ENCODE measurements at places on chromosomes 3 and 15. TPM values are rescaled to one million over a fixed set of nuclear protein-coding genes. Genes with fewer than 3 reads are reported as not detected.

DNA sequence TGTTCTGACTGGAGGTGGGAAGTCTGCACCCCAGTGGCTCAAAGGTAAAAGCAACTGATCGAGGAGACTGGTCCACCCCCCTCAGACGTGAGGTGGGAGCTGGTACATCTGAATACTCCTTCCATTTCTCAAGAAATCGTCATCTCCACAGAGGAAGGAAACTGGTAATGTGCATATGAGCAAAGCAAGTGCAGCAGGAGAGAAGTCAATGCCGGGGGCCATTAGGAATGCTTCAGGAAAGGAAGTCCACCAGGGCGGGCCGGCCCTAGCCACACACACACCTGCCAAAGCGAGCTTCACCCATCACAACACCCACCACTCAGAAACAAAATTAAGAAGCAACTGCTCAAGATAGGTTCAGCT lies 8.5 kb downstream of the TBC1D2B start:
- no peaks in the 10 kb centered on the region for H3K36me3 ChIP-seq
- no peak for DNase-seq
- H3K4me3 ChIP-seq = peak overlapping the region; percentile 36
- H3K27ac ChIP-seq = no peak overlapping the region

DNA sequence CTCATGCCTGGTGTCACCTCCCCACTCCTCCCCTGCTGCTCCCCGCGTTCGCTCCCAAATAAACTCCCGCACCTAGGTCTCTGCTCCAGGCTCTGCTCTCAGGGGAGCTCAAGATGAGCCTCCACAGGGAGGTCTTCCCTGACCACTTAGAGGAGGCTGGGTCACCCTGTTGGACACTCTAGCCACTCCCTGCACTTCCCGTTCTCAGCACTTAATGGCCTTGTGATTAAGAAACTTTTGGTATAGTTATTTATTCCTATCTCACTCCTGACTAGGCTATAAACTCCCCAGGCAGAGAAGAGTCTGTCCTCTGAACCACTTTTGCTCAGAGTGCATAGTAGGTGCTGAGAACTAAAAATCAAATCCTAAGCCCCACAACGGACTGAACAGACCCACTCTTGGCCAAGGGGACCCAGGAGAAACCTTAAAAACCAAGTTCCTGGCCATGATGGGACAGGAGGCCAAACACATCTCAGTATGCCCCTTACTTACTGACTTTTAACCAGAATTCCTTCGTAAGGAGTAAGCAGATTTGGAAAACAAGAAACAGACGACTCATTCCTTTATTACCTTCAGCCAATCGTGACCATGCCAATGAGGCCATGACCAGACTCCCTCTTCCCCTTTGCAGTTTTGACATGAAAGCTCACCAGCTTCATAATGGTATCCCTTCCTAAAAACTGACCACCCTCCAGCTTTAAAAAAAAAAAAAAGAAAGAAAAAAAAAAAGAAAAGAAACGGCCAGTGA lies 69.0 kb upstream of the HRH1 start:
- peak overlapping the region; percentile 50 for H3K27ac ChIP-seq
- H3K36me3 ChIP-seq = no peaks in the 10 kb centered on the region
- no peaks in the 10 kb centered on the region for H3K27me3 ChIP-seq
- H3K4me1 ChIP-seq = peaks cover 41% of the 10 kb centered on the region
- no peak overlapping the region for H3K4me3 ChIP-seq
- DNase-seq = no peak

DNA sequence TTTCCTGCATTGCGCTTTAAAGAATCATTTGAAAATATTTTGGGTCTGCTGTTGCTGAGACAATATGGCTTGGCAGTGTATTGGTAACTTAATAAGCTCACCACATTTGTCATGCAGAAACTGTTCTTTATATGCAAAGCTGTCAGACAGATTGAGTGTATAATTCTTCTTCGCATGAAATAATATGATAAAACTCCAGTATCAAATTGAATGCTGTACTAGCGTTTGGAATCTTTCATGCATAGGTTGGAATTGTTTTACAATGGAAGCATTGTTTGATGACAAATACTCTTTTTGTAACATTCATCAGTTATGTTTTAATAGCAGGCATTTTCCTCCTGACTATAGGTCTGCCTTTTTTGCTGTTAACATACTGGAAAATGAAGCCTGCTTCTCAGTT lies 53.8 kb downstream of the RBMS3 start:
- H3K4me3 ChIP-seq = no peak overlapping the region
- H3K4me1 ChIP-seq = peaks cover 65% of the 10 kb centered on the region
- no peaks in the 10 kb centered on the region for H3K27me3 ChIP-seq
- H3K27ac ChIP-seq = peak overlapping the region; percentile 99

- DNase-seq = no peak
- no peaks in the 10 kb centered on the region for H3K27me3 ChIP-seq
- no peaks in the 10 kb centered on the region for H3K36me3 ChIP-seq
- peak overlapping the region; percentile 84 for H3K27ac ChIP-seq
- no peak overlapping the region for H3K4me3 ChIP-seq
Observed at GRCh38 chr3:111739311-111739911, 119.7 kb upstream of the PHLDB2 start.

- no peak overlapping the region for H3K27ac ChIP-seq
- DNase-seq = no peak
- no peak overlapping the region for H3K4me3 ChIP-seq
- H3K27me3 ChIP-seq = no peaks in the 10 kb centered on the region
- H3K4me1 ChIP-seq = peaks cover 14% of the 10 kb centered on the region
- peaks cover 38% of the 10 kb centered on the region for H3K36me3 ChIP-seq
Observed at GRCh38 chr3:171690281-171690680, 120.0 kb downstream of the PLD1 start.

DNA sequence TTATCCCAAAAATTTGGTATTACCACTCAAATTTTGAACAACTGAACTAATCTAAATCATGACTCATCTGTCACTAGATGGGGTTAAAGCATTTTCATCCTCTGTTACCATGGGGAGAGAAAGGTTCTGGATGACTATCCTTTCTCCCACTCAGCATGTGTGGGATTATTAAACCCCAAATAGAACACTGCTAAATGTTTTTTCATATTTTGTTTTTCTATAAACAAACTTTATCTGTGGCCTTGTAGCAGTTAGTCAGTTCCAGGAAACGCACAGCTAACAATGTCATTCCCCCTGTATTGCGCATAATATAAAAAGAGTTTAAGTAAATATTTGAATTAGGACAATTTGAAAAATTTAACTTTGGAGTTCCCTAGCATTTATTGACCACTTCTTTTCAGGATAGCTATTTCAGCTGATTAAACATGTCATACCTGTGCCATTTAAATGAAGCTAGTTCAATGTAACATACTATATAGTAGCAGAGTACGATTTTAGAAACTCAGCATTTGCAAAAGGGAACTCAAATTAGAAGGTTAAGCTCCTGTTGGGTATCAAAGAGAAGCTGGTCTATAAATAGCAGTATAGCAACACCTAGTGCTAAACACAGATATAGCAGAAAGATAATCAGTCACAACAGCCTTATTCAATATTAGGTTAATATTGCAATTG lies 9.2 kb upstream of the TMEM212 start:
- no peak for DNase-seq
- peak overlapping the region; percentile 92 for H3K27ac ChIP-seq
- no peak overlapping the region for H3K4me3 ChIP-seq
- H3K27me3 ChIP-seq = no peaks in the 10 kb centered on the region
- H3K36me3 ChIP-seq = no peaks in the 10 kb centered on the region
- H3K4me1 ChIP-seq = peaks cover 69% of the 10 kb centered on the region

DNA sequence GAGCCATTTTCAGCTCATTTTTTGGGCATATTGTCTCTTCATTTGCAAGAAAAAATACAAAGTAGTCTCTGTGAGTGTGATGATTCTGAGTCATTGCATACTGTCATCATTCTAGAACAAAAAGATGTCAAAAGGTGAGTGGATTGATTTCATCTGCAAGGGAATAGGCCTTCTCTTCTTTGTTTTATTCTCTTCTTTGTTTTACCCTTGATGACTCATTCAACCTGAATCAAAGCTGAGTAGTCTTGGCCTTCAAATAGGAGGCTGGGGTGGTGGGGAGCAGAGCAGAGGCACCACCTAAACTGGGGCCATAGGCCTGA lies 25.4 kb downstream of the CYP19A1 start:
- H3K4me3 ChIP-seq = no peak overlapping the region
- H3K27me3 ChIP-seq = peaks cover 34% of the 10 kb centered on the region
- DNase-seq = no peak
- no peaks in the 10 kb centered on the region for H3K36me3 ChIP-seq
- no peaks in the 10 kb centered on the region for H3K4me1 ChIP-seq

GRCh38 chr15:75739791-75740190 lies 27.1 kb upstream of the CSPG4 start:
- H3K4me3 ChIP-seq = peak overlapping the region; percentile 50
- H3K27me3 ChIP-seq = peaks cover 2% of the 10 kb centered on the region
- H3K4me1 ChIP-seq = peaks cover 5% of the 10 kb centered on the region
- DNase-seq = no peak

DNA sequence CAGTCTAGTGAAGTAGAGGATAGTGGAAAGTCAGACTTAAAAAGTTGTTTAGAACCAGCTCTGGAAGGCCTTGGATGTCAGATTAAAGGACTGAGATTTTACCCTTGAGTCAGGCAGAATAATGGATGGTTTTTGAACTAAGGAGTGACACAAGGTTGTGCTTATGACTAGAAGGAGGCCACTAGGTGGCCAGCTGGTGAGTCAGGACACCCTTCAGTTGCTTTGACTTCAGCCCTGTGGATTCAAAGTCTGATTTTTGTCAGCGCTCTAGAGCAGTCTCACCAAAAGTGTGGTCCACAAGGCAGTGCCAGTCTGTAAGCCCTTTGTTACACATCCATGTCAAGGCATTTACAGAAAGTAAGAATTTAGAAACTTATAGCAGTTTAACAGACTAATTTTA lies 3.8 kb upstream of the GABPB1 start:
- H3K27me3 ChIP-seq = no peaks in the 10 kb centered on the region
- no peak for DNase-seq
- peaks cover 20% of the 10 kb centered on the region for H3K4me1 ChIP-seq

DNA sequence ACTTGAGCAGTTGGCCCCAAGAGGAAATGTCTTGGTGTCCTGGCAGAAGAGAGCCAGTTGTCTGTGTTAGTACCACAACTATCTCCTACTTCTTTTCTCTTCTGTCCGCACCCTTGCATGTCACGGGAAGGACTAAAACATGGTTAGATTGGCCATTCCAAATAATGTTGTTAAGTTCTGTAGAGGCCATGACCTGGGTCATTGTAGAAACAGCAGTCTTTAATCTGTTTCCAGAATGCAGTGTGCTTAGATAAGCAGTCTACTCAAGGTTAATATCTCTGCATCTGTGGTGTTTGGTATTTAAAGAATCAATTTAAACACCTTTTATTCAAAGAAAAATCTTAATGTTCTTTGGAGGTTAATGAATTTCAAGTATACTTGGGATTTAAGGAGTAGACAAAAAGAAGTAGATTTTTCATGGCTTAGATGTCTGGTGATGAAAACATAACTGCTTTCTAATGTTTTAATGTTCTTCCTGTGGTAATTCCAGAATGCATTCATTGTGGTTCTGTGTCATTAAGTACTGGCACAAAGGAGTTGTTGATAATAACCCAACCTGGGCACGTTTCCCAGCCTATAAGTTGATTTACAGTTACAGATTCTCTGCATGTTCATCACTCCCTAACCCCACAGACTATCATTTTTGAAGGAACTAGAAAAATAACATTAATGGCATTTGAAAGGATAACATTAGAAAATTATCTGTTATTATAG lies 58.9 kb downstream of the TMEM108 start:
- H3K27me3 ChIP-seq = no peaks in the 10 kb centered on the region
- no peaks in the 10 kb centered on the region for H3K4me1 ChIP-seq
- no peak for DNase-seq
- no peaks in the 10 kb centered on the region for H3K36me3 ChIP-seq
- no peak overlapping the region for H3K4me3 ChIP-seq

DNA sequence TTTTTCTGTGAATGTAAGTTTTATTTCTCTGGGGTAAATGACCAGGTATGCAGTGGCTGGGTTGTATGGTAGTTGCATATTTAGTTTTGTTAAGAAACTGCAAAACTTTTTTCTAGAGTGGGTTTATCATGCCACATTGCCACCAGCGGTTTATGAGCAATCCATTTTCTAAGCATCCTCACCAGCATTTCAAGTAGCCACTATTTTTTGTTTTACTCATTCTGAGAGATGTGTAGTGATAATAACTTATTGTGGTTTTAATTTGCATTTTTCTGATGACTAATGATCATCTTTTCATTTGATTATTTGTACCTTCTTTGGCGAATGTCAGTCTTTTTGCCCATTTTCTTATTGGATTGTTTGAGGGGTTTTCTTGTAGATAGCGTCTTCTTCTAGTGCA lies 56.2 kb downstream of the SPRED1 start:
- H3K4me1 ChIP-seq = peaks cover 11% of the 10 kb centered on the region
- H3K27me3 ChIP-seq = no peaks in the 10 kb centered on the region
- no peak for DNase-seq
- no peak overlapping the region for H3K27ac ChIP-seq
- no peak overlapping the region for H3K4me3 ChIP-seq

GRCh38 chr3:32041316-32041715 lies 59.8 kb downstream of the ZNF860 start:
- H3K27ac ChIP-seq = no peak overlapping the region
- H3K36me3 ChIP-seq = peaks cover 3% of the 10 kb centered on the region
- no peak for DNase-seq
- peaks cover 24% of the 10 kb centered on the region for H3K4me1 ChIP-seq
- H3K27me3 ChIP-seq = no peaks in the 10 kb centered on the region
- H3K4me3 ChIP-seq = no peak overlapping the region

GRCh38 chr3:129121016-129121791 lies 400 bp downstream of the RAB43 start:
- peaks cover 33% of the 10 kb centered on the region for H3K4me1 ChIP-seq
- DNase-seq = no peak
- peaks cover 2% of the 10 kb centered on the region for H3K36me3 ChIP-seq
- no peaks in the 10 kb centered on the region for H3K27me3 ChIP-seq
- H3K4me3 ChIP-seq = peak overlapping the region; percentile 85

DNA sequence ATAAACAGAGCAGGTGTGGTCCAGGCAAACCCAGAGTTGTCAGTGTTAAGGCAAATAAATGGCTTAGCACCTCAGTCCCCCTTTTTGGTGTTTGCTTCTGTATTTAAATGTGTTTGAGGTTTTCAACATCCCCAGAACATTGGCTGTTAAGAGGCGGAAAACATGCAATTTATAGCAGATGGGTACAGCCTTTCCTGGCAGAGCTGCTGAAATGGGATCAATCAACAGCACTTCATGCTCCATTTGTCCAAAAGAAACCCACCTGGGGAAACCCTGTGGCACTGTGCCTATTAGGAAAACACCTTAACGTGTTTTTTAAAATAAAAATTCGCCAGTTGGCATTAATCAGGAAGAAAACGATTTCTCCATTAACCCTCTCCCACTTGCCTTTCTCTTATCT lies 135.4 kb downstream of the MCTP2 start:
- peaks cover 8% of the 10 kb centered on the region for H3K27me3 ChIP-seq
- no peaks in the 10 kb centered on the region for H3K36me3 ChIP-seq
- no peaks in the 10 kb centered on the region for H3K4me1 ChIP-seq
- DNase-seq = no peak
- H3K27ac ChIP-seq = no peak overlapping the region

DNA sequence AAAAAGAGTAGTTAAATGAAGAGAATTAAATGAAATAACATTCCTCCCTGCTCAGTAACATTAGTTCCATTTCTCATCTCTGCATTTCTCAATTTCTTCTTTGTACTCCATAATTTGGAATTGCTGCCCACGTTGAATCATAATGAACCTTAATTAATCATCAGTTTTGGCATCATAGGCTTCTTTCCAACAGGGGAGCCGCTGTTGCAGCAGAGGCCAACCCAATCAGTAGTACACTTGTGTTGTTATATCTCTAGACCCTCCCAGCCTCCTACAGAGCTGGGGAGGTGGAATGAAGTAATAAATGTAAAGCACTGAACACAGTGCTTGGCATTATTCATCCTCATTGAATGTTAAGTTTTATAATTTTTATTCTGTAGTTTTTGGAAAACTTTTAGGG lies 240.7 kb downstream of the CHST2 start:
- H3K27ac ChIP-seq = no peak overlapping the region
- H3K36me3 ChIP-seq = peaks cover 3% of the 10 kb centered on the region
- H3K4me1 ChIP-seq = peaks cover 15% of the 10 kb centered on the region
- H3K27me3 ChIP-seq = no peaks in the 10 kb centered on the region
- DNase-seq = no peak

The PIGZ gene
- 7.9 TPM for total RNA-seq

The TMEM207 gene
- total RNA-seq = not detected

The B3GNT5 gene
- total RNA-seq = 20.6 TPM

All from osteocyte (in vitro differentiated cells).